ENCODE measurements at places on chromosomes 1 and 21.

- DNase-seq = no peak
These were observed 13.6 kb upstream of the GBP6 start for GRCh38 chr1:89350298-89350697.

- DNase-seq = no peak
These were observed 39.5 kb downstream of the RGS8 start for GRCh38 chr1:182644886-182645285.

GRCh38 chr1:196651637-196652215 lies at the start of gene CFH:
Gene CFH (plus strand): TSS chr1:196652043. CDS start chr1:196652118, 75 bp downstream.
- peak; percentile 83 for DNase-seq

GRCh38 chr1:217137210-217137881 lies 414.1 kb upstream of the ESRRG start:
- DNase-seq = no peak

All from HFFc6 (cell line).